ENCODE measurements at places on chromosomes 2 and 18. TPM values are rescaled to one million over a fixed set of nuclear protein-coding genes. Genes with fewer than 3 reads are reported as not detected.
A peak's percentile ranks its signal among the peaks of the same experiment; 100 is the strongest.

- peaks cover 8% of the 10 kb centered on the region for H3K27me3 ChIP-seq
Observed at GRCh38 chr2:207674826-207675225, 36.6 kb upstream of the CCNYL1 start.

DNA sequence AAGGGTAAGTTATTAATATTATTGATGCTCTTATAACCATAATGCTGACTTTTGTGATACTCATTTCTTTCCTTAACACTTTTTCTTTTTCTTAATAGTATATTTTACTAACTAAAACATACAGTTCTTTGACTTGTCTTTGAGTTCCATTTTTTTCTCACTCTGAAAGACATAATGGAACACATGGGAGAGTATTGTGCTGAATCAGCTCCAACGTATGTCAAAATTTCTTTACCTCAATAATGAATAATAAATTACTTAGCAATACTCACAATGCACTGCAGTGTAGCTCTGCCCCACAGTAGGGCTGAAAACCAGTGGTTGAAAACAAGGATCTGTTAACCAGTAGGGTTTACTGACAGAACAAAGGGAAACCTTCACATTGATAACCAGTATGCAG, 40.7 kb downstream of the ACVR1 start:
- H3K27ac ChIP-seq = no peak overlapping the region
- H3K4me3 ChIP-seq = no peak overlapping the region
- peaks cover 47% of the 10 kb centered on the region for H3K4me1 ChIP-seq
- H3K27me3 ChIP-seq = no peaks in the 10 kb centered on the region
- H3K36me3 ChIP-seq = peaks cover 5% of the 10 kb centered on the region

DNA sequence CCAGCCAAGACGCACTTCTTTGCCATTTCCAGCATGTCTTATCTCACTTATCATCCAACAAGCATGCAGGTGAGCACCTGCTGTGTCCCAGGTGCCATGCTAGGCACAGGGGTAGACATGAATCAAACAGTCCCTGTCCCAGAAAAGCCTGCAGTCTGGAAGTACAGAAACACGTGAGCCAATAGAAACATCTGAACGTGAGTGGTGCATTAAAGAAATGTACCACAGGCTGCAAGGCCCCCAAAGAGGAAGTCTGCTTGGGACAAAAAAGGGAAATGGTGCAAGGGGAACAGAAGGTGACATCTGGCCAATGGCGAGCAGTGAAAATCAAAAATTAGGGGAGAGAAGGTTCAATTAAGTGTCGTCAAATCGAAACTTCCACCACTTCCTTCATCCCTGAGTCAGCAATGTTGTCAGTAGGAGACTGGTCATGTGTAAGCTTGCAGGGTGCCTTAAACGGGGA, 17.6 kb upstream of the TMEM247 start:
- no peaks in the 10 kb centered on the region for H3K4me1 ChIP-seq
- no peaks in the 10 kb centered on the region for H3K27me3 ChIP-seq
- H3K36me3 ChIP-seq = no peaks in the 10 kb centered on the region
- no peak overlapping the region for H3K27ac ChIP-seq

Gene AGFG1
- 157 TPM for total RNA-seq

Gene MYO5B
- 0.02 TPM for total RNA-seq

- DNase-seq = no peak
- H3K36me3 ChIP-seq = no peaks in the 10 kb centered on the region
- no peaks in the 10 kb centered on the region for H3K4me1 ChIP-seq
- H3K27ac ChIP-seq = no peak overlapping the region
Observed at GRCh38 chr2:149465873-149466272, 121.7 kb downstream of the MMADHC start.

DNA sequence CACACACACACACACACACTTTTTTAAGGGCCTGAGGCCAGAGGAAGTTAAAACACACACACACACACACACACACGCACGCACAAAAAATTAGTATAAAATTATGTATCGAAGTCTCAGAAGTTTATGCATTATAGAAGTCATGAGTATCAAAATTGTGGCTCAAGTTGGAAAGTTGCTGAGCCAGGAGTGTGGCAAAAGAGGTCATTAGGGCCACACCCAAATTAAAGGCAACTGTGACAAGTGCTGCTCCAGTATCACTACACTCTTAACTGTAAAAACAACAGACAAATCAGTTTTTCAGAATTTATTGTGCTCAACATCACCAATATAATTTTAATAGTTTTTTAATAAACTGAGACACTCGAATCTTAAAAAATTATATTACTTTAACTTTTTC, 36.9 kb downstream of the YWHAQ start:
- peaks cover 69% of the 10 kb centered on the region for H3K4me1 ChIP-seq
- peaks cover 25% of the 10 kb centered on the region for H3K36me3 ChIP-seq
- H3K4me3 ChIP-seq = no peak overlapping the region
- H3K27me3 ChIP-seq = no peaks in the 10 kb centered on the region
- H3K27ac ChIP-seq = no peak overlapping the region
- no peak for DNase-seq

DNA sequence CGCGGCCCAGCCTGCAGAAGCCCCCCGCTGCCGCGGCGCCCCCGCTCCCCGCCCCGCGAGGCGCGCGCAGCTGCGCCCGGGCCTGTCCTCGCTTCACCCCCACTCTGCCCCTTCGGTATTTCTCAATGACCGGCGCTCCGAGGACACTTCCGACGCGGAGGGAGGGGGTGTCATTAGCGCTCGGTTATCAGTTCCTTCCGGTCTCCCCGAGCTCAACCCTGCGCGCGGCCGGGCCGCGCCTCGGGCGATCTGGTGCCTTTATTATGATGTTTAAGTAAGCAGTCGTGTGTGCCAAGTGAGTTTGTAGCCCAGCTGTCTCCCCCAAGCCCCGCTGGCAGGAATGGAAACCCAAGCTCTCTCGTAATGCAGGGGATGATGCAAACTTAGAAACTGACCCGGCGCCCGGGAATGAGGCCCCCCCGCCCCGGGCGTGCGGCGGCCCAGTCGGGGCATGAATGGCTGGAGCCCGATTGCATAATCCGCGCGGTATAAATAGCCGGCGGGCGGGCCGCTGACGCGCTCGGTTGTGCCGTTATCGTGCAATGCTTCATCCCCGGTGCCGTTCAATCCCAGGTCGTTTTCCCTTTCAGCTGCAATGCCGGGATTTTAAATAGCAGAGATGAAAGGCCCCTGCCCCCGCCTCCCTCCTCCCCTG, 3.9 kb upstream of the SPRED2 start:
- peak; percentile 52 for DNase-seq
- H3K27me3 ChIP-seq = peaks cover 37% of the 10 kb centered on the region
- H3K4me1 ChIP-seq = peaks cover 9% of the 10 kb centered on the region
- H3K4me3 ChIP-seq = peak overlapping the region; percentile 82
- H3K27ac ChIP-seq = peak overlapping the region; percentile 28

- H3K27ac ChIP-seq = no peak overlapping the region
- H3K27me3 ChIP-seq = no peaks in the 10 kb centered on the region
- H3K36me3 ChIP-seq = no peaks in the 10 kb centered on the region
- no peaks in the 10 kb centered on the region for H3K4me1 ChIP-seq
- DNase-seq = no peak
Observed at GRCh38 chr2:83584672-83585071, 874.4 kb downstream of the SUCLG1 start.

DNA sequence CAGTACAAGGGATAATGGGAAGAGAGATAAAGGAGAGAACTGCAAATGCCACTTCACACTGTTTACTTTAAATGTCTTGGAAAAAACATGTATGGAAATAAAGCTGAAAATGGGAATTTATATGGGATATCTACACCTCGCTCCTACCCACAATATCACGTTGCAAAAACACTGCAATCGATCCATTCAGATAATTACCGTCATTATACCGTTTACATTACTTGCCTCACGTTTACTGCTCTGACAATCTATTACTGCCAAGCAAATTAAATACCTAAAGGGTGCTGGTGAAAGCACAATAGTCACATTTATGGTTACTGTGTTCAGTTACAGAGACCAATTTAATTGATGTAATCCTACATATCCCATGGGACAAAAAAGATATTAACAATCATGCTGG, 214.7 kb upstream of the LYPD1 start:
- no peak overlapping the region for H3K27ac ChIP-seq
- no peaks in the 10 kb centered on the region for H3K27me3 ChIP-seq
- H3K36me3 ChIP-seq = no peaks in the 10 kb centered on the region

Gene IL1B
- not detected for total RNA-seq

Gene SERPINB13
- not detected for total RNA-seq

DNA sequence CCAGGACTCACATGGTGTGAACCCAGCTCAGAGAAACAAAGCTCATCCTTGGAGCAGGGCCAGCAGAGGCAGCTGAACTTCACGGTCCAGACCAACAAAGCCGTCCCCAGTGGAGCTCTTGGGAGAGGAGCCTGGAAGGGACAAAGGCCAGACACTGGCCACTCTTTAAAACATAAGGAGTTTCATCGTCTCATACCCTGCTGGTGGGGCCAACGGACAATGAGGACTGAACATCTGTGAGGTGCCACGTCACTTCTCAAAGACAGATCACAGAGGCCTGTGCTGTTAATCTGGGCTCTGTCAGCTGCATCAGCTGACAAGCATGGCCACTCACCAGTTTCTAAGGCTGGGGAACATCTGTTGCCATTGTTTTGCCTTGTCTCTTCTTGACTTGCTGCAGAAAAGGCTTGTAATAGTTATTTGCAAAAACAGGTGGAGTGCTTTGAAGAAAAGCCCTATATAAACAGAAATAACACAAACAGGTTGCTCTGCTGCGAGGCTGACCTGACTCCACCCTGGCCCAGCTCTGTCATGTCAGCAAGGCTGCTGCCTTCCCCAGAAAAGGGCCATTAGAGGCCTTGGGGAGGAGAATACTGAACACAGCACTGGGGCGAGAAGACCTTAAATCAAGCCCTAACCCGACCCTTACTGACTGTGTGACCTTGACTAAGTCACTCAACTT, 68.1 kb upstream of the DAPL1 start:
- H3K36me3 ChIP-seq = no peaks in the 10 kb centered on the region
- DNase-seq = no peak
- no peaks in the 10 kb centered on the region for H3K27me3 ChIP-seq
- H3K27ac ChIP-seq = no peak overlapping the region

- DNase-seq = no peak
- no peak overlapping the region for H3K27ac ChIP-seq
- peaks cover 20% of the 10 kb centered on the region for H3K4me1 ChIP-seq
- H3K27me3 ChIP-seq = peaks cover 7% of the 10 kb centered on the region
- no peak overlapping the region for H3K4me3 ChIP-seq
Observed at GRCh38 chr2:144579556-144579955, 59.6 kb upstream of the ZEB2 start.

Gene HOXD13
- total RNA-seq = not detected

Gene PID1
- total RNA-seq = not detected

DNA sequence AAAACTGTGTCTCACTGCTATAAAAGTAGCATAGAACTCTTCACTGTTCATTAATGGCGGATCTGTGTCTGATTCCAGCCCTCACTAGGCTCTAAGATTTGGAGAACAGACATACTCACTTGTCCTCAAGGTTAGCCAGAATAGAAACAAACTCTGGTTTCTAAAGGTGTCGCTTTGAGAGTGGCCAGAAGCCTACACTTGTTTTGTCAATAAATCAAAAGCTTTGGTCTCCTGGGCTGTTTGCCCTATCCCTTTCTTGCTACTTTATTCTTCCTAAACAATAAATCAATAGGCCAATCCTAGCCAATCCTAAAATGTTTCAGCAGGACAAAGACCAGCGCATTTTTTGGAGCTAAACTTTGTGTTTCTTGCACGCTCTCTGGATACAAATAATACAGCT, 1064.6 kb upstream of the CHAC2 start:
- H3K27ac ChIP-seq = no peak overlapping the region
- H3K4me1 ChIP-seq = no peaks in the 10 kb centered on the region
- H3K27me3 ChIP-seq = no peaks in the 10 kb centered on the region

Gene C2orf15
- total RNA-seq = 1.4 TPM

- H3K27me3 ChIP-seq = no peaks in the 10 kb centered on the region
- no peaks in the 10 kb centered on the region for H3K4me1 ChIP-seq
- no peak for DNase-seq
- no peaks in the 10 kb centered on the region for H3K36me3 ChIP-seq
- H3K27ac ChIP-seq = no peak overlapping the region
- H3K4me3 ChIP-seq = no peak overlapping the region
Observed at GRCh38 chr2:154709215-154709614, 10.7 kb downstream of the KCNJ3 start.

DNA sequence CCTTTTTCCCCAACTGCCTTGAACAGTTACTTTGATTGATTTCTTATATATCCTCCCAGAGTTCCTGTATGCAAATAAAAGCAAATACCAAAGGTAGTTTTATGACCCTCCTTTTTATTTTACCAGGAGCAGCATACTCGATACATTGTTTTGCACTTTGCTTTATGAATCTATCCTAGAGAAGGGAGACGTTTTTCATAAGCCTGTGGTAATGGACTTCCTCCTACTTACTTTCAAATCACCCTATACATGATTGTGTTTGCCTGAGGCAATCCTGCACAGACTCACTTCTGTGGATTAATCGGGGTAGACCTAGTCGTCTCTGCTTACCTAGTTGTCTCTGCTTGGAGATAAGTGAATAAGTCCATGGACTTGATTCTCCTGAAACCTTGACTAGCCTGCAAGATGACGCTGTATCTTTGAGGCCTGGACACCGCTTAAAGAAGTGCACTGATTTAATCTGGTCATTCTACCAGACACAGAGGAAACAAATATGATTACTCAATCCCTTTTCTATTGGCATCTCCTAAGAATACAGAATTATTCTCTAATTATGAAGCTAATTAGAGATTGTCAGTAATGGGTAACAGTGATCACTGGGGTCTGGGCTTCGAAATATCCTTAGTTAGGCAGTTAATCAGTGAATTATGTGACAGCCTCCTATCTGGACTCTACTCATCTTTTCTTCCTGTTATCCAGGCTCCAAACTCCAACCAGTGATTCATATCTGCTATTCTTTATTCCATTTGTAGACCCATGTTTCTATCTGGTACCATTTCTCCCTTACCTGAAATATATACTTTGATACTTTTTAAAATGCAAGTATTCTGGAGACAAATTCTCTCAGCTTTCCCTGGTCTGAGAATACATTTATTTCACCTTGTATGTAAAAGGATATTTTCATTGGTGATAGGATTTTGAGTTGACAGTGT, 447.4 kb upstream of the TRIB2 start:
- peaks cover 31% of the 10 kb centered on the region for H3K4me1 ChIP-seq
- no peaks in the 10 kb centered on the region for H3K27me3 ChIP-seq
- H3K36me3 ChIP-seq = no peaks in the 10 kb centered on the region
- no peak for DNase-seq

Gene KIF3C
- 3.4 TPM for total RNA-seq

DNA sequence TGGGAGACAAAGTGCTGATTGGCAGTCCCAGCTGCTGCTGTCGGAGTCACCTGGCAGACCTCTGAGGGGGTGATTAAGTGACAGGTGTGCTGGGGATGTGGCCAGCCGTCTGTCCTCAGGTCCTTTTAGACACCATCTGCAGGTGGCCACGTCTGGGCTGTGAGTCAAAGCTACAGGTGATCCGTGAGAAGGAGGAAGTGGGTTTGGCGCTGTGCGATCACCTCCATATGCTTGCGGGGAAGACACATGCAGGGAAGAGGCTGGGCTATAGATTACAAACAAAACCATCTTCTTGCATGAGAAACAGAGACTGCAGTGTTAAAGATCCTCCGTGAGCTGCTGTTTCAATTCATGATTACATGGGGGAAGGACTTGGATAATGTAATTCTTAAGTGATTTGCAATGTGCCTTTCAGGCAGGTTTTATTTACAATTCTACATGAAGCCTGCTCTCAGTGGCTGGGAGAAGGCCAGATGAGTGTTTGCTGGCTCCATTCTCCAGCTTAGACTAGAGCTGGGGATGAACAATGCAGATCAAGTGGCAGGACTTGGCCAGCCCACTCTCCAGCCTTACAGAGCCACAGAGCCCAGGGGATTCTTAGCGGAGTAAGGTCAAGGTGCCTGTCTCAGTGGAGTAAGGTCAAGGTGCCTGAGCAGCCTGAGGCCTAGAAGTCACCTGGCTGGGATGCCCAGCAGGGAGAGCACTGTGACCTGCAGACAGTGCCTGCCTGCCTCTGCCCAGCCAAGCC, 87.8 kb downstream of the LYPD1 start:
- H3K4me3 ChIP-seq = no peak overlapping the region
- no peaks in the 10 kb centered on the region for H3K36me3 ChIP-seq
- no peak overlapping the region for H3K27ac ChIP-seq
- no peaks in the 10 kb centered on the region for H3K4me1 ChIP-seq
- H3K27me3 ChIP-seq = no peaks in the 10 kb centered on the region
- no peak for DNase-seq
